ENCODE measurements at places on chromosomes 16 and 17. TPM values are rescaled to one million over a fixed set of nuclear protein-coding genes. Genes with fewer than 3 reads are reported as not detected.

CACNG1 gene
- 0.07 TPM for total RNA-seq

SCARF1 gene
- 0.21 TPM for total RNA-seq

SEPTIN12 gene
- total RNA-seq, result not detected

CLEC16A gene
- total RNA-seq, result 11.6 TPM

SDF2 gene
- total RNA-seq, result 77.7 TPM

KRTAP4-9 gene
- total RNA-seq, result not detected

RND2 gene
- total RNA-seq, result 0.11 TPM

TMC6 gene
- 11.5 TPM for total RNA-seq

GNGT2 gene
- total RNA-seq, result 0.72 TPM

TEKT1 gene
- 0.16 TPM for total RNA-seq

CNTD1 gene
- not detected for total RNA-seq

ALOX15 gene
- 0.15 TPM for total RNA-seq

CORO7 gene
- total RNA-seq, result 15.2 TPM

PDILT gene
- not detected for total RNA-seq

STX1B gene
- 2.3 TPM for total RNA-seq

NXPH3 gene
- 1.9 TPM for total RNA-seq

SLC38A8 gene
- total RNA-seq, result not detected

RFWD3 gene
- 41.2 TPM for total RNA-seq

C17orf75 gene
- 26.4 TPM for total RNA-seq

P2RX1 gene
- not detected for total RNA-seq

NPIPB2 gene
- total RNA-seq, result 1.5 TPM

PARN gene
- 40.9 TPM for total RNA-seq

DRC3 gene
- total RNA-seq, result 2.3 TPM

DPEP2 gene
- not detected for total RNA-seq

C1QTNF1 gene
- 60.4 TPM for total RNA-seq

KRTAP1-1 gene
- total RNA-seq, result not detected

ZNF624 gene
- total RNA-seq, result 0.98 TPM

CBFA2T3 gene
- total RNA-seq, result 1.5 TPM

CDK5R1 gene
- total RNA-seq, result 7.7 TPM

SEZ6L2 gene
- total RNA-seq, result 23.1 TPM

SLC6A2 gene
- total RNA-seq, result 0.07 TPM

CLEC3A gene
- not detected for total RNA-seq

TMEM238L gene
- total RNA-seq, result not detected

PRR35 gene
- total RNA-seq, result 0.11 TPM

ANKFN1 gene
- total RNA-seq, result not detected

ZNF18 gene
- total RNA-seq, result 5.7 TPM

CDH13 gene
- total RNA-seq, result not detected

WFIKKN2 gene
- total RNA-seq, result not detected

PYDC1 gene
- total RNA-seq, result not detected

LIMD2 gene
- 8.9 TPM for total RNA-seq

HSD17B1 gene
- 1.1 TPM for total RNA-seq

IL34 gene
- 0.39 TPM for total RNA-seq

GAS7 gene
- 0.38 TPM for total RNA-seq

TRAF4 gene
- 72.9 TPM for total RNA-seq

GNG13 gene
- not detected for total RNA-seq

TBC1D3I gene
- not detected for total RNA-seq

TBC1D10B gene
- total RNA-seq, result 31.4 TPM

NOXO1 gene
- 0.12 TPM for total RNA-seq

NF1 gene
- 20.7 TPM for total RNA-seq

TEX19 gene
- 0.41 TPM for total RNA-seq

MYOCD gene
- total RNA-seq, result 0.41 TPM

ZG16 gene
- total RNA-seq, result not detected

TBC1D24 gene
- 9.1 TPM for total RNA-seq

CDH11 gene
- 0.64 TPM for total RNA-seq

Data from A549 treated with dexamethasone at 1 μM for 4 hours (cell line).